NCI-H2081 treated with DMSO at 0.1 percent for 48 hours (cell line): ENCODE measurements at places on chromosomes 16 and 17.

DNA sequence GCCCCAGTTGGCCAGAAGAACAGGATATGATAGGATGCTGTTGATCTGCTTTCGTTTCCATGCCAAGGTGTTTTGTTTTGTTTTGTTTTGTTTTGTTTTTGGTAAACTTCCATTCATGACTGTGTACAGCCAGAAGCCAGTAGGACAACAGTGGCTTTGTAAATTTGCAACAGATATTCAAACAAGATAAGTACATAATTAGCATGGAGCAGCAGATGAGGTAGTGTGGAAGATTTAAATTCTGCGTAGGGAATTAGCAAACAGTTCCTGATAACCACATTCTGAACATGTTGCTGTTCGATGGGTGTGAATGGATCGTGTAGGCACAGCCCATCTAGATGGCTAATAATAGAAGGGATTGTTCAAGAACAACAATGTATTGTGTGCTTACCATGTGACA lies 1080.1 kb upstream of the RBFOX1 start:
- DNase-seq: no peak

DNA sequence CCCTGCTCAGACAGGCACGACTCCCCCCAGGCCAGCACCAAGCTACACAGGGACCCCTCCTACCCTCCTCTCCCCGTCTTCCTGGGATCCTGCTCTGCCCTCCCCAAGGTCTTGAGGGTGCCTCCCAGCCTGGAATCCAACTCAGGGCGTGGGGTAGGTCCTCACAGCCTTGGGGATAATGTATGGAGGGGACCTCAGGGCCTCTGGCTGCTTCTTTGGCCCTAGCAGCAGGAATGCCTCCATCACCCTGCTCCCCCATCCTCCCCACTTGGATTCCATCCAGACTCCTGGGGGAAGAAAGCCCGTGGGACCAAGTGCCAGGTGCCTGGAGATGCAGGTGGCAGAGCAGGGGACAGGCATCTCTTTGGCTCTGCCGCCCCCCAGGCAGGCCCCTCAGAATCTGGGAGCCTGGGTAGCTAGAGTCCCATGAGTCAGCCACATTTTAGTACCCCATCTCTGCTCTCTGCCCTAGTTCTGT lies 10.7 kb upstream of the STAC2 start:
- DNase-seq: peak; percentile 40

GRCh38 chr17:72775919-72776318 lies 316.6 kb downstream of the SLC39A11 start:
- DNase-seq: no peak

- DNase-seq: no peak
Observed at GRCh38 chr17:7295230-7296180, 1.1 kb upstream of the YBX2 start.

GRCh38 chr17:416293-417206 lies 63.9 kb upstream of the RPH3AL start:
- DNase-seq: no peak

- DNase-seq: no peak
Observed at GRCh38 chr16:71565812-71566700, 10.8 kb downstream of the TAT start.

GRCh38 chr17:46979147-46979863 lies at the start of gene RPRML:
Gene RPRML (minus strand): TSS chr17:46979253. CDS start chr17:46979007, 246 bp downstream.
- DNase-seq: no peak

GRCh38 chr16:75208242-75208825 lies 1.4 kb upstream of the CTRB2 start:
- no peak for DNase-seq

DNA sequence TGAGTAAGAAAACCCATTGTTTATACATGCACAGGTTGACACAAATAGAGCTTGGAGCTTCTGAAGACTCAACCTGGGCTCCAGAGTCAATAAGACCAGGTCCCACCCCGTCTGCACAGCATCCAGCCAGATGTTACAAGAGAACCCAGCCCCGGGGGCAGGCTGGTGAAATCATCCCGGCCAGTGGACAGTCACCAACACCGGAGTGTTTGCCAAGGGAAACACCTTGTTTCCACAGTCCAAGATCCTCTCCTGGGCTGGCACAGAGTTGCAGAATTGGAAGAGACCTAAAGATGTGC lies 90.3 kb downstream of the RAB11FIP4 start:
- DNase-seq: no peak

- DNase-seq: no peak
Observed at GRCh38 chr16:51151961-51152663, 1.0 kb upstream of the SALL1 start.

DNA sequence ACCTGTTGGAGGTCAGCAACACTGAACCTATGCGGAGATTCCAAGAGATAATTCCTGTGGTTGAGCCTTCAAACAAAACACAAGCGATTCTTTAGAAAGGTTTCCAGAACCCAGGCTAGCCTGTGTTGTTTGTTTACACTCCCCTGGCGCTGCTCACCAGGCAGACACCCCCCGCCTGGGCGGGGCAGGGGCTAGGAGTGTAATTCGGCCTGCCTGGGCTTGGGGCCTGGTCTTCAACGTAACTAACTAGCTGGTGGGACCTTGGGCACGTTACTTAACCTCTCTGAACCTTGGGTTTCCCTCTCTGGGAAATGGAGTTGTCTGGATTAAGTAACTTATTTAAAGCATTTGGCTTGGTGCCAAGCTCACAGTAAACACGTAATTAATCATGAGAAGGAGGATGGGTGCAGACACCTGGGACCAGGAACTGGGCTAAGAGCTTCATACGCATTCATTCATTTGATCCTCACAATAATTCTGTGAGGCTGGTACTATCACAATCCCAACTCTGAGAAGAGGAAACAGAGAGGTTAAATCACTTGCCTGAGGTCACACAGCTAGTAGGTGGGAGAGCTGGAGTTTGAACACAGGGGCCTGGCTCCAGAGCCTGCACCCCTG lies 7.6 kb upstream of the ARHGAP27 start:
- DNase-seq: no peak

DNA sequence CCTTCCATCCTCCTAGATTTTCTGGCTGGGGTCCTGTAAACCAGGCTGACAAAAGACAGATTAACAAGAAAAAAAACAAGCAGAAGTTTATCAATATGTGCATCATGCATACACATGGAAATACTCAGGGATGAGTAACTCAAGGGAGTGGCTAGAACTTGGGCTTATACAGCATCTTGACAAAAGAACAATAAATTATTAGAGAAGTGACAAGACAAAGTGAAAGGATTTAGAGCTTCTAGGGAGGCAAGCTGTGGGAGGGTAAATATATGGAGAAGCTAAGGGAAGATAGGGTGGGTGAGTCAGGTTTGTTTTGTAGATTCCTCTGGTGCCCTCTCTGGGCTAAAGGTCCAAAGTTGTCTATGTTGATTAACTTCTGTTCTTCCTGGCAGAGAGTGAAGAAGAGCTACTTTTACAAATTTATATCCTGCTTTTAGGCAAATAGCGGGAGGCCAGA lies 48.0 kb upstream of the NDRG4 start:
- no peak for DNase-seq

DNA sequence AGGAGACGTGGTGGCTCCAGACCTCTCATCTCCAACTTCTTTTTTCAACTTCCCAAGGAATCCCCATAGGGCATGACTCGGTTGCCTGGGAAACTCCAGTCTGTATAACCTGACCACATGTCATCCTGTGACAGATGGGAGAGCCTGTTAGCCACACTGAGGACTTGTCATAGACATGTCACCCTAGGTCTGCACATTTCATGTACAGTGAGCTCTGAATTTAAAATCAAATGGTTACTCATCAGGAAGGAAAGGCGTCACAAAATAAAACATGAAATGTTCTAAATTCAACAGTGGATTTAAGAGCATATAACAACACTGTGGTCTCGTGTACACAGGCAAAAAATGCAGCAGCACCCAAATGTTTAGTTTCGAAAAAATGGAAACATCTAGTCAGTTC lies 22.2 kb upstream of the ADAMTS18 start:
- DNase-seq: no peak

- no peak for DNase-seq
Observed at GRCh38 chr17:46820592-46821450, 2.3 kb upstream of the WNT3 start.

DNA sequence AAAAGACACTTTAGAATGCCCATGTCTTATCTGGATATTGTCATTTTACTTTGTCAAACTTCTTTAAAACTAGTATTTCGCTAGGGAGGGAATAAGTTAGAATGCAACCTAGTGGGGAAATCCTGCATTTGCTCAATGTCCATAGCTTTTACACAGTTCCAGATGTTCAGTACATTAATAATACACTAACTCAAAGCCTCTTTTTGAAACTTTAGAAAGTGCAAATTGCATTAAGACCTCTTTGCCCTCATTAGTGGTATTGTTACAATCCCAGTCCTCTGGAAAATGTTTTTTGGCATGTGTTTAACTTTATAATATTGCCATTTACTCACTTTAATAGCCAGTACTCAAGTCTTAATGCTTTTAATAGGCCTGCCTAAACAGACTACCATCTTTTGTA lies 106.8 kb downstream of the BRIP1 start:
- DNase-seq: no peak

DNA sequence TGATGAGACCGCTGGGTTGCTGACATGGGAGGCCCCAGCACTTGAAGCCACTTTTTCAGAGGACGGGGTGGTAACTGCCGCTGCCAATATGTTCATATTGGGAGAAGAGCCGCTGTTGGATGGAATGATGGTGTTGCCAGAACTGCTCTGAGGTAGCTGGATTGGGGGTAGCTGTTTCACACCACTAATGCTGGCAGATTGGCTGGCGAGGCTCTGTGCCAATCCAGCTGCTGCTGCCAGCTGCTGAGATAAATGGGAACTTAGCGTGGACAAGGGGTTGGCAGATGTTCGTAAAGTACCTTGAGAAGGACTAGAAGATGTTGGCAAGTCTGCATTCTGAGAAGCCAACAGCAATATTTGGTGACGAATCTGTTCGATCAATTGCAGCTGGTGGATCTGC lies 10.0 kb downstream of the SALL1 start:
- no peak for DNase-seq

DNA sequence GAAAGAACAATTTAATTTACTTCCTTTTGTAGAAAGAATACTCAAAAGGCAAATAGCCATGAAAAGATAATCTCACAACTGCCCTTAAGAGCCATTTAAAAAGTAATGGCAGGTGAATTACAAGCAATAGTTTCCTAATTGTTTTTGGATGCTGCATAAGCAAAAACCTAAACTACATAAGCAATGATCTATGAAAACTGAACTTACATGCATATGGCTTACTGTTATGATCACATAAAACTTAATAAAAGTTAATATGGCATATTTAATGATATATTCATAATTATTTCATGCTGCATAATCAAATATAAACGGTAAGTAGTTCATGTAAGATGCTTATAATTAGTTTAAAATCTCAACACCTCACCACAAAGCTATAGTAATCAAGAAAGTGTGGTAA lies 18.6 kb downstream of the BRCA1 start:
- DNase-seq: no peak

DNA sequence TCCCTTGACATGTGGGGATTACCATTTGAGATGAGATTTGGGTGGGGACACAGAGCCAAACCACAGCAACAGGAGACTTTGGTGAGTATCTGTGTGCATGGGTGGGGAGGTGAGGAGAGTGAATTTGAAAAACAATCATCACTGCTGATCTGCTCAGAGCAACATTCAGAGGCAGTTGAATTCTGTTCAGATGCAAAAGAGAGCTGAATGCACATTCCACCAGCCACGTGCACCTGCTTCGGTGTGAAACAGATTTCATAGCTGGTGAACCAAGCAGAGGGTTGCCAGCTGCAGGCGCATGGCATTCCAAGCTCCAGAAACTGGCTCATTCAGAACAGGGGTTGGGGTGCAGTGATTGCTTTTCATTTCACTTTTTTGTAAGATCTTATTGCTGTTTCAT lies 233.1 kb upstream of the FOXF1 start:
- DNase-seq: no peak

DNA sequence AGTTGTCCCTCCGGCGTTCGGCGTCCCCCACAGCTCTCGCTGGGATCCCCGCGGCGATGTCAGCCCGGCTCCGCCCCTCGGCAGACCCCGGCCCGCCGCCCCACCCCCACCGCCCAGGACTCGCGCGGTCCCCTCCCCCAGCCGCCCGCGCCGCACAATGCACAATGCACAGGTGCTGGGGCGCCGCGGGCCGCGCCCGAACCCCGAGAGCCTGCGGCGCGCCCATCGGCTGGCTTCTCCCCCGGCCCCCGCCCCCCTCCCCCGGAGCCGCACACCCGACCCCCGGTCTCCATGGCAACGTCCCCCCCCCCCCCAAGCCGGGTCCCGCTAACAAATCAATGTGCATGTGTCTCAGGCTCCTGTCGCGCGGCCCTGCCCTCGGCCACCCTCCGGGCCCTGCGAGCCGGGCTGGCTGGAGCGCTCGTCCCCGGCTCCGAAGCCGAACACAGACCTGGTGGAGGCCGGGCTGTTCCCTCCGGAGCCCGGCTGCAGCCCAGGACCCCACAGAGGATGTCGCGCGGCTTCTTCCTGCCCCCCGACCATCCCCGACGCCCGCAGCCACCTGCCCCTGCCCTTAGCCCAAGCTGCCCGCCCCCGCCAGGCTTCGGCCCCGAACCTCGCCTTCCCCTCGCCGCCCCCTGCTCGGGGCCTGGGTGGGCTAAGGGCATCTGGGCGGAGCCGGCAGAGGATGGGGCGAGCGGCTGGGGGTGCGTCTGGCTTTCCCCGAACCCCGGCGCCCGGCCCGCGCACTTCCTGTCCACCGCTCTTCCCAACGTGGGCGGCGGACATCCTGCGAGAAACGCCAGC lies 818 bp upstream of the CBX8 start:
- no peak for DNase-seq

DNA sequence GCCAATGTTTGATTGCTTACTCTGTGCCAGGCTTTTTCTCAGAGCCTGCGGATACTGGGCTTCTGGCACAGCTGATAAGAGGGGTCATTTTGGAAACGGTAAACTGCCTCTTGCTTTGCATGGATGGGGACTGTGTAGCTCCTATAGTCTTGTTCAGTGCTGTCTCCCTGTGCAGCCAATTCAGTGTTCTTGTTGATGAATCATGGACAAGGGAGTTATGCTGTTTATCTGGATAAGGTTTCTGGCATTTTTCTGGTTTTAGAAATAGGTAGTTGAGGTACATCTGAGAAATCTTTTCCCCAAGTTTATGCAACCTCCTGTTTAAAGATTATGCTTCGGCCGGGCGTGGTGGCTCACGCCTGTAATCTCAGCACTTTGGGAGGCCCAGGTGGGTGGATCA lies 16.7 kb upstream of the TANGO6 start:
- no peak for DNase-seq

GRCh38 chr17:49567871-49568694 lies 7.6 kb upstream of the NXPH3 start:
- peak; percentile 46 for DNase-seq

GRCh38 chr16:67302970-67303369 lies 23.6 kb downstream of the KCTD19 start:
- no peak for DNase-seq

DNA sequence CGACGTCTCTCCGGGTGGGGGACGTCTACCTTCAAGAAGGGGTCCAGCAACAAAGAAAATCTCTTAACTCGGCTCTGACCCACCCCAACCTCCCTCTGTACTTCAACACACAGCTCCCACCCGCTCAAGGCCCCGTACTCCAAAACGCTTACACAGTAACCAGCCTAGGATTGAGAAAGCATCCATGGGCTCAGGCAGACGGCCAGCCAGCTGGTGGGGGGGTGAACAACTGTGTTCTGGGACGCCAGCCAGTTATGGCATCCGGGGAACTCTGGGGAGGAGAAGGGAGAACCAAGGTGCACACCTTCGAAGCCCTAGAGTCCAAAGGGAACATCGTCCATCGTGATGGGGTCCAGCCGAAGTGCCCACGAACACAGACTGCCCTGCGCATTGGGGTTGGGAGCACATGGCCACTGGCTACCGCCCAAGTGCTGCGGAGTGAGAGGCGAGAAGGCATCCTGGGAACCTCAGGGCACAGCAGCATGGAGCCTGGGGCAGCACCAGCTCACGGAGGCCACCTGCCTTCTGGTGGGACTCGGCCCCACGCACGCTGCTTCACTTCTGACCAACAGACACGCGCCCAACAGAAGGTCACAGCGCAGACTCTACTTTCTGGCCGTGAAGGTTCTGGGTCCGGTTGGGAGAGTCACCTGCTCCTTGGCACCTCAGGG lies 14.3 kb downstream of the SLC16A3 start:
- DNase-seq: no peak
